ENCODE measurements at places on chromosomes 7 and 10.

DNA sequence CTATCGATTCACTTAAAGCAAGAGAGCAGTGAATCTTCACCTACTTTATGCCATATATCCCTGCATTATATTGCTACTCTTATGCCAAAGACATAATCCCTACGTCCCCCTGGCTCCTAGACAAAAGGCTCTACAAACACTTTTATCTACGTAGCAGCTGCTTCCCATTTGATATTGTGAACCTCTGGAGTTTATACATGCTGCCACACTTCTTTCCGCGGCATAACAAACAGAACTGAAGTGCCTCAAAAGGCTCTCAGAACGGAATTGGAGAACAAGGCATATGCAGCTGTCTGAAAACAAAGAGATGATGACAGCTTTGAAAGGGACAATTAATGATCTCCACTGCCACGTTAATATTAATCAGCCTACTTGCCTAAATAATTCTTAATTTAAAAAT, 985.6 kb upstream of the LRRN3 start:
- DNase-seq = no peak

DNA sequence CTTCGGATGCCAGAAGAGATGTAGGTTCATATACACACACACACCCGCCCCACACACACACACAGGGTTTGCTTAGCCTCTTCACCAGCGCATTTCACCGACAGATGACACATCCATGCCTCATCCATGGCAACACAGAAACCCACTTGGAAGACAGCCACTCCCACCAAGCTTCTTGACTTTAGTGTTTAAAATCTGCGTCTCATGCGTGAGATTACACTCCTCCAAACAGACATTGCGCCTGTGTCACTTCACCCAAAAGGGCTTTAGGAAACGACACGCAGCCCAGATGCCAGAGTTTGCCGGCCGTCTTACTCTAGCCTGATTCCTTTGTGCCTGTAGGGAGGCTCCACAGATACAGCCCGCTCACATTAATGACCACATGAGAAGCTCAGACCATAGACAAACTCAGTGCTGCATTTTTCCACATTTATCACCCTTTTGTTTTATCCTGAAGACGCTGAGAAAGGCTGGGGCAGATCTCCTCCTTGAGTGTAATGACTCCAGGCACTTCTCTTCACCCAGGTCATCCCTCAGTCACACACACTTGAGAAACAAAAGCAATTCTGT, 73.8 kb downstream of the DIP2C start:
- DNase-seq = no peak

- DNase-seq = no peak
These were observed 1.8 kb upstream of the PDGFA start for GRCh38 chr7:521221-522070.

- DNase-seq = no peak
These were observed 124.5 kb downstream of the TMEM168 start for GRCh38 chr7:112665709-112666108.

GRCh38 chr7:3636131-3636860, 335.2 kb downstream of the SDK1 start:
- no peak for DNase-seq

GRCh38 chr7:22389892-22390291, 32.9 kb upstream of the RAPGEF5 start:
- no peak for DNase-seq

- DNase-seq = no peak
These were observed 66.4 kb upstream of the IFRD1 start for GRCh38 chr7:112383671-112384417.

- DNase-seq = no peak
These were observed 130.9 kb downstream of the AGMO start for GRCh38 chr7:15430911-15431310.
